ENCODE measurements at places on chromosomes 5 and 9. TPM values are rescaled to one million over a fixed set of nuclear protein-coding genes. Genes with fewer than 3 reads are reported as not detected.

The FBLL1 gene
- total RNA-seq = not detected

The SCGB3A1 gene
- 1.6 TPM for total RNA-seq

- H3K4me1 ChIP-seq = peaks cover 81% of the 10 kb centered on the region
- peaks cover 10% of the 10 kb centered on the region for H3K36me3 ChIP-seq
- no peaks in the 10 kb centered on the region for H3K27me3 ChIP-seq
- no peak overlapping the region for H3K27ac ChIP-seq
Measured at GRCh38 chr5:139472386-139473030, 1.7 kb downstream of the SMIM33 start.

The PNPLA7 gene
- total RNA-seq = 2.0 TPM

The RAI14 gene
- 3.9 TPM for total RNA-seq

DNA sequence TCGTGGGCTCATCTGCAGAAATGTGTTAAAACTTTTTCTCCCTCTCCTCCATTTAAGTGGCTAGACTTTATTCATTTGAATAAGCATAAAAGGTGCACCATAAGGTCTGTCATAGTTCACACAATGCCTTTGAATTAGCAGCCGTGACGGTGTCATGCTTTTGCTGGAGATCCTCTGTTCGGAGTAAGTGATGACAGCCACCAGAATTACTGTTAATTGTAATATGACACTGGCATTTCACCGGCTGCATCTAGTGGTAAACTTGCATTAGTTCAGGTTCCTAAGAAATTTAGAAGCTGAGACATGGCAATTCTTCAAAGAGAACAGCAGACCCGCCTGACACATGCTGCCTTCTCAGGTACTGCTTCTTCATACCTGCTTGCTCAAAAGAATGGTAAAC is 241.7 kb downstream of the EBF1 start:
- no peaks in the 10 kb centered on the region for H3K36me3 ChIP-seq
- H3K4me3 ChIP-seq = no peak overlapping the region
- peaks cover 8% of the 10 kb centered on the region for H3K4me1 ChIP-seq
- no peaks in the 10 kb centered on the region for H3K27me3 ChIP-seq
- H3K27ac ChIP-seq = no peak overlapping the region

DNA sequence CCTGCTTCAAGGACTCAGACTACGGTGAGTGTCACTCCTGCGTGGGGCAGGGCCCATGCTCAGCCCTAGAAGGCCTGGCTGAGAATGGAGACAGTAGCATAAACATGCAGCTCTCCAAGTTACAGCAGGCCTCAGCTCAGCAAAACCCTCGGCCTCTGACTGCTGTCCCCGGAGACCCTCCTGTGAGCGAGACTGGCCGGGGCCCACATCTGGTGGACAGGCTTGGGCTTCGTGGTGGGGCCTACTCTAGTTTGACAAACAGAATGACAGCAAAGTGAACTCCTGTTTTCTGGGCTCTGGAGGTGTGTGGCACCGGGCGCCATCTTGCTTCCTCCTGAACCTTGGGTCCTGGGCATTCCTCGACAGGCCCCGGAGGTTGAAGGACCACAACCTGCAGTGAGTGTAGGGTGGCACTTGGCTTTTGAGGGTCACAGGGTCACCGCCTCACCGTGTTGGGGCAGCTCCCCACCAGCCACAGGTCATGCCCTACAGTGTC is 97.5 kb downstream of the PHF2 start:
- H3K27ac ChIP-seq = no peak overlapping the region
- no peak for DNase-seq
- no peaks in the 10 kb centered on the region for H3K27me3 ChIP-seq
- H3K36me3 ChIP-seq = peaks cover 6% of the 10 kb centered on the region

The EIF4E1B gene
- not detected for total RNA-seq

The SV2C gene
- total RNA-seq = not detected
